ENCODE measurements at places on chromosomes 6 and 20.

GRCh38 chr6:111050261-111051023 lies 36.9 kb upstream of the SLC16A10 start:
- no peak for DNase-seq

GRCh38 chr20:4088766-4089165 lies 73.4 kb upstream of the RNF24 start:
- DNase-seq = no peak

DNA sequence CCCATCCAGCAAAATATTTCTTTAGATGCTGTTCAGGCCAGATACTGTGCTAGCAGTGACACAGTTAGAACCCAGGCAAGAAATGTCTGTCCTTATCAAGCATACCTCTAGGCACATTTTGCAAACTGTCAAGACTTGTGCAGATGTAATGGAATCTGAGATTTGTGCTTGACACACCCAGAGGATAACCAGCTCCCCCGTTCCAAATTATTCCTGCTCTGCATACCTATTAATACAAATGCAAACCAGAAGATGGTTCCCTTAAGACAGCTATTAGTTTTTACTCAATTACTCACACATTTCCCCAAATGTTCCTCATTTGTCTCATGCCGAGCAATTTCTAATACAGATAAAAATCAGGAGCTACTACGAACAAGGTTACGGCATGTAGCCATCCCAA lies 40.4 kb downstream of the ATXN1 start:
- DNase-seq = no peak

GRCh38 chr20:53658973-53659372 lies 65.3 kb upstream of the ZNF217 start:
- no peak for DNase-seq

- no peak for DNase-seq
Measured at GRCh38 chr6:87684895-87685654, 17.0 kb downstream of the AKIRIN2 start.
